ENCODE measurements at places on chromosomes 3 and 15. TPM values are rescaled to one million over a fixed set of nuclear protein-coding genes. Genes with fewer than 3 reads are reported as not detected.

The ENTPD3 gene
- total RNA-seq: 0.81 TPM

The VEPH1 gene
- total RNA-seq: 1.1 TPM

The GOLGA8T gene
- 0.24 TPM for total RNA-seq

The ANP32A gene
- 29.4 TPM for total RNA-seq

The NRG4 gene
- total RNA-seq: 0.60 TPM

DNA sequence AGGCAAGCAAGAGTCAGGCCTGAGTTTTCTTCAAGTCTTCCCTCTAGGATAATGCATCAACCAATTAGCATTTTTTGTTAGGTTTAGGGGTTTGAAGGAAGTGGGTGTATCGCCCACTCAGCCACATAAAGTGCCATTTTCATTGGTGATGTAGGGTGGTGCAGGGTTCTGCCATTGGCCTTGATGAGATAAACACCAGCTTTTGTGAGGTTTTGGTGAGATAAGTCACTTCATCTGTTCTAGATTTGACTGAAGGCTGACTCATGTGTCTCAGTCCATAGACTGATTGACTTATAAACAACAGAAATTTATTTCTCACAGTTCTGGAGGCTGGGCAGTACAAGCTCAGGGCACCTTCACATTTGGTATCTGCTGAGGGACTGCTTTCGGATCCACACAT lies 84.5 kb upstream of the C3orf80 start:
- no peak overlapping the region for H3K4me3 ChIP-seq
- no peaks in the 10 kb centered on the region for H3K36me3 ChIP-seq
- H3K4me1 ChIP-seq: no peaks in the 10 kb centered on the region
- no peak overlapping the region for H3K27ac ChIP-seq
- H3K27me3 ChIP-seq: no peaks in the 10 kb centered on the region

- no peaks in the 10 kb centered on the region for H3K36me3 ChIP-seq
- H3K27ac ChIP-seq: no peak overlapping the region
- DNase-seq: no peak
- peaks cover 4% of the 10 kb centered on the region for H3K4me1 ChIP-seq
- H3K27me3 ChIP-seq: no peaks in the 10 kb centered on the region
Measured at GRCh38 chr3:152383136-152383606, 114.4 kb downstream of the MBNL1 start.

Data from ovary (tissue), 10 donors.